ENCODE measurements at places on chromosomes 16 and 17.

DNA sequence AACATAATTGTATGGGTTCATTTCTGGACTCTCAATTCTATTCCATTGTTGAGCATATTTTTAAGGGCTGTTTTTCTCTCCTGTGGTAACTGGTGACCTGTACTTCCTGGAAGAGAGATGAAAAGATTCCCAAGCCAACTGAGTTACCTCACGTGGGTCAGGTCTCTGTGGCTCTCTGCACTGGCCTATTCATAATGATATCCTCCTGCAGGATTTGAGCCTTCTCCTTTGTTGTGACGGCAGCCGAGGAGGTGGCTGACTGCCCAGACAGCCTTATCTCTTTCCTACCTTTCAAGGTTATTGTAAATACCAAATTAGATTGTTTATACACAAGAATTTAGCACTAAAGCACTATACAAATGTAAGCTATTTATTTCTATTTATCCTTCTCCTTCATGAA lies 2.7 kb upstream of the ACE start:
- DNase-seq = no peak

GRCh38 chr17:9959377-9959981 lies 54.4 kb upstream of the RCVRN start:
- DNase-seq = no peak

GRCh38 chr16:8402981-8403843 lies 187.1 kb downstream of the TMEM114 start:
- DNase-seq = no peak

DNA sequence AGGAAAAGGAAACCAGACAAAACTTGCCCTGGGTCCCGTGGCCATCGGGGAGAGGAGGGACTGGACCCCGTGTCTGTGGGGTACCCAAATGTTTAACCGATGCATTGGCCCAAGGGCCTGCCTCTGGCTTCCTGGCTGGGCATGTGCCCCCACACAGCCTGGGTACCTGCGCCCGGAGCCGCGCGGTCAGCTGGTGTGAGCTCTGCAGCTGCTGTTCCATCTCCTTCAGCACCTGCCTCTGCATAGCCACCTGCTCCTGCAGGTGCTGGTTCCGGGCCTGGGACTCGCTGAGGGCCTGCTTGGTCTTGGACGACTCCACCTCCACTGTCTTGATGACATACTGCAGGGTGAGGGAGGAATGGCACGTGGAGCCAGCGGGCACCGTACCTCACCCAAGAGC lies 31.9 kb downstream of the KIFC3 start:
- DNase-seq = no peak

DNA sequence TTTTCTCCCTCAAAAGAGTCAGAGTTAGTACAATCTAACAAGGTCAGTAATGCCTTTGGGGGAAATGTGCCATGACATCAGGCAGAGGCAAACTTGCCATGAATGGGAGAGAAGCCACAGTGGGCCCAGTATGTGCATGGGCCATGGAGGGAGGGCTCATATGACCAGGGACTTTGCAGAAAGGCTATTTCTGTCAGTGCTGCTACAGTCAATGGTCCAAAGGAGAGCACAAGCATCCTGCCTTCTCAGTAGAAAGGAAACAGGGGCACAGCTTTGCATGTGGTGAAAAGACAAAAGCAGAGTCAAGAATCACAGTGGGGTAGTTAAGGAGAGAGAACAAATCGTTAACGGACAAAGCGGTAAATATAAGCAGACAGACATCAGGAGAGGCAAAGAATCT lies 11.2 kb upstream of the CORO6 start:
- no peak for DNase-seq

GRCh38 chr17:32445074-32445415 lies 735 bp downstream of the PSMD11 start:
- peak; percentile 66 for DNase-seq

GRCh38 chr17:69640073-69640472 lies 225.6 kb downstream of the MAP2K6 start:
- DNase-seq = no peak

DNA sequence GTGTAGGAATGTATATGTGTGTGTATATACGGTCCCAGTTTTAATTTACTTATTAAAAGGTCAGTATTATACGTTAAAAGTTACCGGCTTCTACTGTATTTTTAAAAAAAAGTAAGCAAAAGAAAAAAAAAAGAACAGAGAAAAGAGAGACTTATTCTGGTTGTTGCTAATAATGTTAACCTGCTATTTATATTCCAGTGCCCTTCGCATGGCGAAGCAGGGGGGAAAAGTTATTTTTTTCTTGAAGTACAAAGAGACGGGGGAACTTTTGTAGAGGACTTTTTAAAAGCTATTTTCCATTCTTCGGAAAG lies 1.6 kb downstream of the NOG start:
- no peak for DNase-seq

DNA sequence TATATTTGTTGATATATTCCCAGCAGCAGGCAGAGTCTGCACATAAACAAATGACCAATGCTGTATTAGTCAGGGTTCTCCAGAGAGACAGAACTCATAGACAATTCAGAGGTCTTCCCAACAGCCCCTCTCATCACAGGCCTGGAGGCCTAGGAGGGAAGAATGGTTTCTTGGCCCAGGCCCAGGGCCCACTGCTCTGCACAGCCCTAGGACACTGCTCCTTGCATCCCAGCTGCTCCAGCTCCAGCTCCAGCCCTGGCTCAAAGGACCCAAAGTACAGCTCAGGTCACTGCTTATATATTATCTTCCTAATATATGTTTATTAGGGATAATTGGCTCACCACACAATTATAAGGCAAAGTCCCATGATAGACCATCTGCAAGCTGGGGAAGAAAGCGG lies 749.9 kb downstream of the KCNJ2 start:
- no peak for DNase-seq

DNA sequence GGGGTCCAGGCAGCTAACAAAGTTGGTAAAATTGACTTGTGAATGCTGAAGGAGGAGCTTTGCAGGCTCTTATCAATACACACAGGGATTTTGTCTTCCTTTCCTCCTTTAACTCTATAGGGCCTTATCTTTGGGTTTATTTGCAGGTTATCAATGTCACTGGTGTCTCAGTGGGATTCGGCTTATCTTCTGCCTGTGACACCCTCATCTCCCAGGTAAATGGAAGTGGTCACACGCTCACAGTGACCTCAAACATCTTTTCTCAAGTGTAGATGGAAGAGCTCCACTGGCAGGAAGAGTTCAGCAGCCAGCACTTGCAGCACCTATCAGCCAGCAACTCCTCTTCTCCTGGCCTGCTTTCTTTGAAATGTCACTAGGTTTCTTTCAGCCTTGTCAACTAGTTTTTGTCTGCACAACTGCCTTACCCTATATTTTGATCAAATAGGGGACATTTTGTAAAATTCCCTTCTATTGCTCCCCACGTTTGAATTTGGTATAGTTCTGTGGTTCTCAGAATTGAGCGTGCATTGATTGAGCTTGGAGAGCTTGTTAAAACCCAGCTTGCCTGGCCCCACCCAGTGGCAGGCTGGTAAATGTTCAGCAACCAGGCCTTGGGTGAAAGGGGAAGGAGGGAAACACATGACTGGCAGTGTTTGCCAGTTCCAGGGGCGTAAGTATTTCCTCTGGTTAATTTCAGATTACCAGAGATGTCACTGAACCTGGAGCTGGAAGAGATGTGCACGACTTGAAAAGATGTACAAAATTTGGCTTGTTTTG lies 12.8 kb downstream of the SLC47A1 start:
- peak; percentile 75 for DNase-seq

DNA sequence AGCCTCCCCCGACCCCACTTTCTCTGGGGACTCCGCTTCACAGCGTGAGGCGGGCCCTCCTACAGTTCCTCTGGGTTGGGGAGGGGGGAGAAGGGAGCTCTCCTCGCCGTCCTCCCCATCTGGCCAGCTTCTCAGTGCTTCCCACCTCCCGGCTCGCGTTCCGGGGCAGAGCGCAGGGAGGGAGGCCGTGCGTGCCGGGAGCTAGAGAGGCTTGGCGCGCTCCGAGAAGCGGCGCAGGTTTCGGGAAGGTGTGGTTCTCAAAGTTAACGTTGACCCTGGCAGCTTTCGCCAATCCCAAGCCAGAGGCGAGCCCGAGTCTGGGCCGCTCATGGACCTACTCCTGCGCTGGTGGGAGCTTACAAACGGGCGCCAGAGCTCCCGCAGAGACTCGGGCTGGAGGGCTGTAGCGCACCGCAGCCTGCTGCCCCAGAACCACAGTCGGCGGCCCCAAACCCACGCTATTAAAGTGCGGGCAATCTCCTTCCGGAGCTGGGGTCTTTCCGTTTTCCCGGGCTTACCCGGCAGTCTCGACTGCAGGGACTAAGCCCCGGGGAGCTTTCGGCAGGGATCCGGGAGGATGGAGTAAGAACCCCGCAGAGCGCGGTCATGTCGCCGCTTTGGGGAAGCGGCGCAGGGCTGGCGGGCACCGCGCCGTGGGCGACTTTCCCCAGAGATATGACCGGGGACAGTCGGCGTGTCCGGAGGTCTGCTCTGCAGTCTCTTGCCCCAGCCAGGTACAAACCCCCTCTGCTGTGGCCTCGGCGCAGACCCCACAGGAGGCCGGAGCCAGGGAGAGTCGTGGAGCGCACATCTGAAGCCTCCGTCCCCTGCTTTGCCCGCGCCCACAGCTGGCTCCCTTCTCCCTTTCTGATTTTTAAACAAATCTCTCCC lies 787 bp downstream of the CDH11 start:
- DNase-seq = peak; percentile 72

DNA sequence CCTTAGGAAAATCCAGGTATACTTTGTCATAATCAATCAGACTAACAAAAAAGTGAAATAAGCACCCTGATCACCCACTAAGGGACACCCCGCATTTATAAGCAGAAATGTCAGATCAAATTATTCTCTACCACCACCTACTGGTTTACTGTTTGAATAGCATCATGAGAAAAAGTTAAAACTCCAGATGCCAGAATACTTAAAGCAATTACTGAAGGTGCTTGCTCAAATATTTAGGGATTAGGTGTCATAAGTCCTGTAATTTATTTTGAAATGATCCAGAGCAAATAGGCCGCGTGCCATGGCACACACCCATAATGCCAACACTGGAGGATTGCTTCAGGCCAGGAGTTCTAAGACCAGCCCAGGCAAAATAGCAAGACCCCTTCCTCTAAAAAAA lies 2.3 kb downstream of the TOP2A start:
- DNase-seq = no peak

- DNase-seq = no peak
Observed at GRCh38 chr17:42200706-42201457, 6.6 kb upstream of the GHDC start.

- peak; percentile 85 for DNase-seq
Observed at GRCh38 chr17:9232591-9233270, 211.4 kb downstream of the NTN1 start.

- no peak for DNase-seq
Observed at GRCh38 chr16:66129196-66129595, 237.3 kb upstream of the CDH5 start.

- no peak for DNase-seq
Observed at GRCh38 chr17:50153650-50154575, 3.4 kb upstream of the PPP1R9B start.

DNA sequence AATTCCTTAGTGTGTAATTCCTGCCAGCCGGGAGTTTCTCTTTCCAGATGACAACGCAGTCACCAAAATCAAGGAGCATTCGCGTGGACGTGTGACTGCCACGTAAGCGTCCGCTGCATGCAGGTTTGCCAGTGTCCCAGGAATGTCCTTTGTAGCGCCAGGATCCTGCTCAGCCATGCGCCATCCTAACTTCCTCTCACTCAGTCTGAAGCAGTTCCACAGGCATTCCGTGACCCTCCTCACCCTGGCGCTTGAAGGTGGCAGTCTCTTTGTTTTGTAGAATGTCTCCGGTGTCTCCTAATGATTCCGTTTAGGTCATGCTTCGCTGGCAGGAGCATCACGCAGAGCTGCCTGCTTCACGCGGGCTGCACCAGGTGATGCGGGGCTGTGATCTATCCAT lies 88.6 kb downstream of the RPTOR start:
- DNase-seq = no peak

- DNase-seq = no peak
Observed at GRCh38 chr17:47603830-47604597, 45.7 kb upstream of the KPNB1 start.

GRCh38 chr16:72285324-72285723 lies 113.4 kb upstream of the PMFBP1 start:
- DNase-seq = no peak

DNA sequence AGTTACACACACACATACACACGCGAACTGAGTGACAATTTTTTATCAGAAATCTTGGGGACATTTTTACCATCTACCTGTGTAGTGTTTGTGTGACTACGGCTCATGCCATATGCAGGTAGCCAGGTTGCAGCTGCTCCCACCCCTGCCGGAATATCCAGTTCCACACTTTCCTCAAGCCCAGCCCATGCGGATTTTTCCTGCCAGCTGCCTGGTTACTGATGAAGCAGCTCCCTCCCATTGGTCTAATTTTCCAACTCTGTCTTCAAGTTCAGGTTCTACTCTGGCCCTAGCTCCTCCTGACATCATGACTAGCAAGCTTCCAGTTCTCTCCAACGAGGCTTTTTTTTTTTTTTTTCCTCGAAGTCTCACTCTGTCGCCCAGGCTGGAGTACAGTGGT lies 4.8 kb downstream of the GSG1L2 start:
- no peak for DNase-seq

DNA sequence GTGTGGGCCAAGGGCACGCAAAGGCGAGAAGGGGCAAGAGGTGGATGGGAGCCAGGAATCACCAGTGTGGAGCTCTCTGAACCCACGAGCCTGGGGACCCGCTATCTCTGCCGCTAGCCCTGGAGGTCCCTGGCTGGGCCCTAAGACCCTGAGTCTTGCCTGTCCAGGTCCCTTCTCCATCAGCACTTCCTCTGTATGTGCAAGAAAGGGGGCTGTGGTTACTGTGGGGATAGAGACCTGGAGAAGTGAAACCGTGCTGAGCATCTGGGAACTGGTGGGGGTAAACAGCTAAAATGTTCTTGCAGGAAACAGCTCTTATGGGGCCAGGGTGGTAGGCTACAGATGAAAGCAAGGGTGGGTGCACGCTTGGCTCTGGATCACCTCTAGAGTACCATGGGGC lies 3.1 kb downstream of the SPNS3 start:
- no peak for DNase-seq

GRCh38 chr17:82443465-82444283 lies 6.9 kb downstream of the CYBC1 start:
- DNase-seq = no peak

- DNase-seq = no peak
Observed at GRCh38 chr17:540631-541030, 174.0 kb downstream of the VPS53 start.

DNA sequence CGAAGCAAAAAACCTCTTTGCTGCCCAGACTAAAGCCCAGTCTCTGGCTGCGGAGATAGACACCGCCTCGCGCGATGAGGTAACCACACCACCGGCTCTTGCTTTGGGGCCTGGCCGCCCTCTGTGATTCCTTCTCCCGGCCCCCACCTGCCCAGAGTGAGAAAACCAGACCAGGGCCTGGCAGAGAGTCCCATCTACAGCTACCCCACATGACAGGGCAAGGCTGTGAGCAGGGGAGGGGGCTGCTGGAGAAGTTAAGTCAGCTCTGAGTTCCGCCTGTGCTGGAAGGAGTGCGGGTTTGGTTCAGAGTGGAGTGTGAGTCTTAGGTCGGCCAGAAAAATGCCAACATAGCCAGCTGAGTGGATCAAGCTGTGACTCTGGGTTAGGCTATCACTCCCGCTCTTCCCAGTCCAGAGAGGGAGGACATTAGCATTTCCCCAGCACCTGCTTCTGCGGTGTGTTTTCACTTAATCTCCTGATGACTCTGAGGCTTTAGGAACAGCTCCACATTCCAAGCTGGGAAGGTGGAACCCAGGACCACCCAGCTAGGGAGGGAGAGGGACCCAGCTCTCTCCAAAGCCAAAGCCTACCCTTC lies 139.0 kb downstream of the RAB11FIP4 start:
- no peak for DNase-seq

Measured in sigmoid colon (tissue), 7 donors.